Myocyte (in vitro differentiated cells): ENCODE measurements at places on chromosomes 1 and 21.

DNA sequence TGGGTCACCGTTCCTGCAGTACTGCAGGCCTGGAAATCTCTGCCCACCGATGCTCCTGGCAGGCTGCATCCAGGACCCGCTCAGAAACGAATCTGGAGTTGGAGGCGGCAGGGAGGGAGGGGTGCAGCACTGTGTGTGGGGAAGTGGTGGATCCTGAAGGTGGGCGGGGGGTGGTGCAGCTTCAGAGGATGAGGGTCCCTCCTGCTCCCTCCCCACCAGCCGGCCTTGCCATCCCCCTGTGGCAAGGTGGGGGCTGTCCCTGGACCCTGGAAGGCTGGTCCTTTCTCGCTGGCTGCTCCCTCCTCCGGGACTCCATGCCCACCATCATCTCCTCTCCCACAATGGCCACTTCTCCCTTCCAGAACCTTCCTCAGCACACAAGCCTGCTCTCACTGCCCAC lies 60.4 kb downstream of the B3GALT5 start:
- no peak for DNase-seq

- DNase-seq = no peak
Observed at GRCh38 chr1:186494832-186495271, 33.9 kb upstream of the PDC start.

DNA sequence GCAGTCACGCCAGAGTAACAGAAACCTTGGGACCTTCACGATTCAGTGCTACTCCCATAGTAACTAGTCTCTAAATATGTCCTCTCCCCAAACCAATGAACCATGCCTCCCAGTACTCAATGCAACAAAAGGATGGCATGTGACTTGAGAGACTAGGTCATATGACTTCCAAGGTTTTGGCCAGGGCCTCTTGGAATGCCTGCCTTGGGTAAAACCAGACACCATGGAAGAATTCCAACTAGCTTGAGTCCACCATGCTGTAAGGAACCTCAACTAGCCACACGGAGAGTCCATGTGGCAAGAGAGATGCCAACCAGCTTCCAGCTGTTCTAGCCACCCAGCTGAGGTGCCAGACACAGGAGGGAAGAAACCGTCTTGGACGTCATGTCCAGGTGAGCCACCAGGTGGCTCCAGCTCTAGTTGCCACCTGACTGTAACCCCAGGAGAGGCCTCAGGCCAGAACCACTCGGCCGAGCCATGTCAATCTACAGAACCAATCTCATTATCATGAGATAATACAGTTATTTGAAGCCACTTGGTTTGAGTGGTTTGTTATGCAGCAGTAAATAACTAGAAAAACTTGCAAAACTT lies 115.0 kb downstream of the SYF2 start:
- no peak for DNase-seq

GRCh38 chr1:153119491-153119971 lies 6.2 kb upstream of the SPRR2F start:
- DNase-seq = no peak

DNA sequence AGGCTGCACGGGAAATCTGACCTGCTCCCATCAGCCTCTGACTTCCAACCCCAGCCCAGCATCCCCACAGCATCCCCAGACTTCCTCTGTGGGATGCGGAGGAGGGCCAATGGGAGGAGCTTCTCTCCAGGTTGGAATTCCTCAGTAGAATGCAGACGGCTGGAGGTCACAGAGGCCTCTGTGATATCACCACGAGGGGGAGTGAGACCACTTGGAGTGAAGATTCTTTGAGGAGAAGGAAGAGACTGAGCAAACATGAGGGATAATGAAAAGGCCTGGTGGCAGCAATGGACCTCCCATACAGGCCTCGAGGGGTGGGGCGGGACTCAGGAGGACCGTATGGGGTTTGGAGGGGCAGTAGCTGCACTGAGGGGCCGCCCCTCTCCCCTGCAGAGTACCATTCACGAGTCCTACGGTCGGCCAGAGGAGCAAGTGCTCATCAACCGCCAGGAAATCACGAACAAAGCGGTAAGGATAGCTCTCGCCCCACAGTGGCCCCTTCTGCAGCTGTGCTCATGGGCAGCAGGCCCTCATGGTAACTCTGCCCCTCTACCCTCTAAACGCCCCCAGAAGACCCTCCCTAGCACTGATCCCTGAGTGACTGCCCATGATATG lies at the start of gene CATSPER4:
TSS of gene CATSPER4 (plus strand) at position 230 of the 615 bp plus-strand sequence. CDS start at position 256, 26 bp downstream.
- peak; percentile 37 for DNase-seq

GRCh38 chr1:40650075-40650474 lies 15.4 kb downstream of the RIMS3 start:
- DNase-seq = no peak

DNA sequence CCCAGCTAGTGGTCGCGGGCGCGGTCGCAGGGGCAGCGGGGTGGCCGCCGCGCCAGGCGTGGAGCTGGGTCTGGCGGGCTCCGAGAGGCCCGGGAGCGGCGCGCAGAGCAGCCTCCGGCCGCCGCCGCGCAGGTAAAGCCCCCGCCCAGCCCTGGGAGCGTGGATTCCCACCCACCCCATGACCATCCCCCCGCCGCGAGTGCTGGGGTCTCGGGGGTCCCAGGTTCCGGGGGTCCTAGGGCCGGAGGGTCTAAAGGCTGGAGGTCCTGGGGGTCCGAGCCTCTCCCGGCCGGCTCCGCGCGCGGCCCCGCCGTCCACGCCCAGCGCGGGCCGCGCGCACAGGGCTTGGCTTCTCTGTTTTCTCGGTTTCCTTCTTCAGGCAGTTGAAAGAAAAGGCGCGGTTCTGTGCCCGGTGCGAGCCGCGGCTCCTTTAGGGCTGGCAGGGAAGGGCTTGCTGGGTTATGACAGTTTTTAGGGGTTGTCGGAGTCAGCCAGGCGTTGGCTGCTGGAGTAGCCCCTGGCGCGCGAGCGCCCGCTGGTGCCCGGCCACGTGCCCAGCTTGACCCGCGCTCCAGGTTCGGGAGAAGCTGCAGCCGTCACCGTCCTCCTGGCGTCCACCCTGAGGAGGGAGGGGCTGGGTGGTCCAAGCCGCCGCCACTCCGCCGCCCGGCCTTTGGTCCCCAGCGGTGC lies 359 bp downstream of the LRRC3 start:
- no peak for DNase-seq

- no peak for DNase-seq
Observed at GRCh38 chr1:229108598-229109201, 162.2 kb upstream of the RAB4A start.

- peak; percentile 92 for DNase-seq
Observed at GRCh38 chr1:155976062-155976912, 2.1 kb downstream of the ARHGEF2 start.

DNA sequence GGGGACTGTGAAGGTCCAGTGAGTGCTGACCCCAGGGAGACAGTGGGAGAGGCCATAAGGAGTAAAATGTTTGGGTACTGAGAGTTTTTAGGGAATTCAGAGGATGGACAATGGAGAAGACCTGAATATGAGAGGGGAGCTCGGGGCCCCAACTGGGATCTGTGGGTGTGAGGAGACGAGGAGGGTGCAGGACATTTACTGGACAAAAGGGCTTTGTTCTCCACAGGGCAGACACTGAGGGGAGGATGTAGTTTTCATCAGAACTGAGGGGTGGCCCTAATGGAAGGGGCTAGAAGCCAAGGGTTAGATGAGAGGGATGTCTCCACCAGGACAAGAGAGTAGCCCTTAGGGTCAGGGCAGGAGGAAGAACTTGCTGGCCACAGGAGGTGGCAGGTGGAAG lies 30.0 kb downstream of the TMCC2 start:
- DNase-seq = no peak

GRCh38 chr21:27812279-27812678 lies 845.4 kb upstream of the ADAMTS5 start:
- DNase-seq = no peak

DNA sequence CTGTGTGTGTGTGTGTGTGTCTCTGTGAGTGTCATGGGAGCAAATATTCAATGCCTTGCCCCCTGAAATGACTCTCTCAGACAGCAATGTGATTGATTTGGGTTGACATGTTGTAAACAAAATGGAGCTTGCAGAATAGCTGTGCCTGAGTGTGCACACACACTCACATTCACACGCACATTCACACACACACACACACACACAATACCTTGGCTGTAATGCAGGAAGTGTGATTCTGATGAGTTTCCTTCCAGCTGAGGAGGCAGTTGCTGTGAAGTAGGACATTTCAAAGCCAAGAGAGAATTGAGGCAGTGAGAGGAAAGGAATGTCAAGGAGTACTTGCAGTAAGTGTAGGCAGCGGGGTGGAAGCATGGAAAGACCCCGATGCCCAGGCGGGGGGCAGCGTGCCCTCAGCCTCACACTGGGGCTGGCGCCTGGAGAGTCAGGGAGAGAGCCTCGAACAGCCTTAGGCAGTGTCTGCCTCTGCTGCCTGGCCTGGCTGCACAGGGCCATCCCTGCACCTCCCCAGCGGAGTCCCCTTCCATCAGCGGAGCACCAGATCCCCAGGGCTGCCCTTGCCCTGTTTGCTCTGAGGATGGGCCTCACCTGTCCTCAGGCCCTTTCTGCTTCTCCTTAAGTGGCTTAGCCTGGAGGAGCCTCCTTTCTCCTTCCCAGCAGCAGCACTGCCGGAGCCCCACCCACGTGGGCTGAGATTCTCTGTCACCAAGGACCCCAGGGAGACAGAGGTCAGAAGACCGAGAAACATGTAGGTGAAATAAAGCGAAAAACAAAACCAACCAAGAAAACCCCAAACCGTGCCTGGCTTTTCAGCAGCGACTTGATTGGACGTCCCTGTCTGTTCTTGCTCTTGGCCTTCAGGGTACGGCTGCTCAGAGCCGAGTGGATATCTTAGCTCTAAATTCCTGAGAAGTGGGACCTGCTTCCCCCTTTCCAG lies 9.2 kb downstream of the VASH2 start:
- DNase-seq = peak; percentile 1

DNA sequence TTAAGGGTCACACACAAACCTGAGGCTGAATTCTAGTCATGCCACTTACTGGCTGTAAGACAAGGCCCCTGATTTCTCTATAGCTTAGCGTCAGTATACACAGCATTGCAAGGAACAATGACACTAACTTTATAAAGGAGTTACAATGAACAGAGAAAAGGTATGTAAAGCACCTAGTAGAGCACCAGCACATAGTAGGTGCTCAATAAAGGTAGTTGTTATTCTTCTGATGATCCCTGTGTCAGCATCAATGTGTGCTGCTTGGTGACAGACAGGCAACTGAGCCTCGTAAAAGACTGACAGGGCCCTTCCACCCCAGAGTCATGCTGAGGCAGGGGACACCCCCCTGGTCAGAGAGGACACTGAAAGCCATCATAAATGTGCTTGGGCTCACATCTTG lies 43.2 kb downstream of the GRHL3 start:
- DNase-seq = no peak

- DNase-seq = no peak
Observed at GRCh38 chr1:66999640-67000400, 54.1 kb downstream of the SLC35D1 start.

DNA sequence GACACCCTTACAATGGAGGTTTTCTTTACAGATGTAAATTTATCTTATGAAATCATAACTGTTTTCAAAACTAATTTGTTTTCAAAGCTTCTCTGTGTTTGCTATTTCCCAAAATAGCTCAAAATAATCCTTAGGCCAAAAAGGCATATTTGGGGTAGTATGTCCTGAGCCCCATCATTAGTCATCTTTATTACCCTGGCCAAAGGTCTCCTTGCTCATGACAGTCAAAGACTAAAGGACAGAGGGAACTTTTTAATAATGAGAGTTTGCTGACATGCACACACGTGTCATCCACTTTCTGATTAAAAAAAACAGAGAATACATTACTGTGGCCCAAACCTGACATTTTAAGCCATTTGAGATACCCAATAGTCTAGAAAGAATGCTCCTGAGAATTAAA lies 221.9 kb upstream of the DUSP10 start:
- no peak for DNase-seq

DNA sequence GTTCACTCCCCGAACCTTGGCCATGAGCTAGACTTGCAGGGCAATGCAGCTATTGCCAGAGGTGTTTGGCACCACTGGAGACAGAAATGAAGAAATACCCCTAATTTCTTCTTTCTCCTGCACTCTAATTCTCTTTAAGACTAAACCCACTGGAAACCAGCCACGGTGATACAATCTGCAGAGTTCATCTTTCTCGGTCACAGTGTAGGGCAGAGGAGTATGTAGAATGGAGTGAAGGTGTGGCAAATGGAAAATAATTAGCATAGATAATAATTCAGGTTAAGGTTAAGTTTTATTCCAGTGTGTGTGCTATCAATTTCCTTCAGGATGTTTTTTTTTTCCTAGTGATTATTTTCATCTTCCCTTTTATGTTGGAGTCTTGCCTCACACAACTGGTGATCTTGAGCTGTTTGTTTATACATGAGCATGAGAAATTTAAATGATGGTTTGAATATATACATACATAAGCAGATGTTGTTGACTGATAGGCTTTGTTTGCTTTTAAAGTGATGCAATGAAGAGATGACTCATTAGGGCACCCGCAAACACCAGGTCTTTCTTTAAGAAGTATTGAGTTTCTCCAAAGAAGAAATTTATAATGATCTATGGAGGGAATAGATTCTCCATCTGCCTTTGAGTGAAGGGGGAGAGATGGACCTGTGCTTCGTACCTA lies 81.9 kb downstream of the SPATA17 start:
- no peak for DNase-seq

GRCh38 chr1:63892632-63893395 lies 119.0 kb downstream of the ROR1 start:
- DNase-seq = peak; percentile 72

GRCh38 chr1:92509619-92510018 lies 22.9 kb upstream of the GFI1 start:
- DNase-seq = no peak
